ENCODE measurements at places on chromosomes 1 and 21. TPM values are rescaled to one million over a fixed set of nuclear protein-coding genes. Genes with fewer than 3 reads are reported as not detected.

LENEP gene
- polyA plus RNA-seq: not detected

SERBP1 gene
- 194 TPM for polyA plus RNA-seq

SLFNL1 gene
- polyA plus RNA-seq: 1.6 TPM

MTF1 gene
- polyA plus RNA-seq: 1.6 TPM

NUCKS1 gene
- polyA plus RNA-seq: 104 TPM

CD101 gene
- 4.5 TPM for polyA plus RNA-seq

APP gene
- polyA plus RNA-seq: 32.7 TPM

PGLYRP3 gene
- polyA plus RNA-seq: not detected

HSD3B2 gene
- not detected for polyA plus RNA-seq

ETS2 gene
- polyA plus RNA-seq: 133 TPM

Data from small intestine (tissue), 16 donors.